ENCODE measurements at places on chromosomes 1 and 21.

DNA sequence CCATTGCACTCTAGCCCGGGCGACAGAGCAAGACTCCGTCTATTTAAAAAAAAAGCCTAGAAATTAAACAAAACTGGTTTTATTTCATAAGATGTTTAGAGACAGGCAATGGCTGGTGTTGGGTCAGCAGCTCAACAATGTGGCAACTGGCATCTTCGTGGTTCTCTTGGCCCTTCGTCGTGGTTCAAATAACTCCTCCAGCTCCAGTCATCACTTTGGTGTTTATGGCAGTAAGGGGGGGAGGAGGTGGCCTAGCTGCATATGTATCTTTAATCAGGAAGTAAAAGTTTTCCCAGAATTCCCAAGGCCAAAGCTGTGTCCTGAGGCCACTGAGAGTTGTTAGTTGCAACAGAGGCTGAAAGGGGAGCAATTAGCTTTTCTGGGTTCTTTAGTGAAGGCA, 13.0 kb upstream of the LTN1 start:
- no peaks in the 10 kb centered on the region for H3K4me1 ChIP-seq
- H3K4me3 ChIP-seq: no peak overlapping the region
- no peaks in the 10 kb centered on the region for H3K27me3 ChIP-seq

- H3K4me1 ChIP-seq: peaks cover 6% of the 10 kb centered on the region
- no peak overlapping the region for H3K27ac ChIP-seq
- no peaks in the 10 kb centered on the region for H3K36me3 ChIP-seq
- no peaks in the 10 kb centered on the region for H3K27me3 ChIP-seq
- ATAC-seq: no peak
- no peak overlapping the region for H3K4me3 ChIP-seq
These were observed 363.5 kb upstream of the PTBP2 start for GRCh38 chr1:96358057-96358456.

DNA sequence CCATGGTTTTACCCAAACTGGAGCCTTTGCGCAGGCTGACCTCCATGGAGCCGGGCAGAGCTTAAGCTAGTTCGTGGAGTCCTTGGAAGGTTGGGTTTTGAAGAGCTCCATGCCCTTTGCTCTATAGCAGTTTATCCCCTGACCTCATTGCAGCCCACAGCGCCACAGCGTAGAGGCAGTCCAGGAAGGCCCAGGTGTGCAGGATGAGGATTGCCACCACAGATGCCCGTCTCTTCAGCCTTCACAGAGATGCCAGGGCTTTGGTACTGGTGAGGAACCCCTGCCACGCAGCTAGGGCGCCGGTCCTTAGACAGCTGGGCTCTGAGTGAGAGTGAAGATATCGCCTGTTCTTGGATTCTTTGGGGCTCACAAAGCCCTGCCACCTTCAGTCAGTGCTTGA, 138.6 kb downstream of the PEX14 start:
- no peaks in the 10 kb centered on the region for H3K27me3 ChIP-seq
- H3K36me3 ChIP-seq: peaks cover 34% of the 10 kb centered on the region

GRCh38 chr1:43439781-43440180, 13.9 kb downstream of the HYI start:
- H3K36me3 ChIP-seq: peaks cover 67% of the 10 kb centered on the region
- H3K4me1 ChIP-seq: no peaks in the 10 kb centered on the region
- no peak overlapping the region for H3K4me3 ChIP-seq

DNA sequence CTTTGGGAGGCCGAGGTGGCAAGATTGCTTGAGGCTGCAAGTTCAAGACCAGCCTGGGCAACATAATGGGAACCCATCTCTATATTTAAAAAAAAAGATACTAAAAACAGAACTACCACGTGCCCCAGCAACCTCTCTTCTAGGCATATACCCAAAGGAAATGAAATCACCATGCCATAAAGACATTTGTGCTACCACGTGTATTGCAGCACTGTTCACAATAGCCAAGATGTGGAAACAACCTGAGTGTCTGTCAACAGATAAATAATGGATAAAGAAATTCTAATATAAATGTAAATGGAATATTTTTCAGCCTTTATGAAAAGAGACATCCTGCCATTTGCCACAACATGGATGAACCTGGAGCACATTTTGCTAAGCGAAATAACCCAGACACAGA, 128.6 kb downstream of the PCNX2 start:
- H3K36me3 ChIP-seq: peaks cover 63% of the 10 kb centered on the region
- no peak overlapping the region for H3K27ac ChIP-seq
- no peaks in the 10 kb centered on the region for H3K4me1 ChIP-seq
